Myocyte (in vitro differentiated cells): ENCODE measurements at places on chromosomes 6 and 20. TPM values are rescaled to one million over a fixed set of nuclear protein-coding genes. Genes with fewer than 3 reads are reported as not detected.

- DNase-seq: no peak
These were observed 131.7 kb downstream of the DNAH8 start for GRCh38 chr6:38846844-38847243.

GPX5 gene
- not detected in 2 replicates for total RNA-seq

NKX2-4 gene
- not detected in 2 replicates for total RNA-seq

GRCh38 chr6:30685157-30686008 lies 1.1 kb downstream of the PPP1R18 start:
- peak; percentile 48 for DNase-seq

- DNase-seq: peak; percentile 69
These were observed 2.9 kb upstream of the RAB22A start for GRCh38 chr20:58306421-58307261.
